ENCODE measurements at places on chromosomes 6 and 20.

- DNase-seq, result no peak
These were observed 1.5 kb upstream of the GRIK2 start for GRCh38 chr6:101391772-101392585.

- DNase-seq, result no peak
These were observed 140.4 kb upstream of the TAB2 start for GRCh38 chr6:149176971-149177667.

DNA sequence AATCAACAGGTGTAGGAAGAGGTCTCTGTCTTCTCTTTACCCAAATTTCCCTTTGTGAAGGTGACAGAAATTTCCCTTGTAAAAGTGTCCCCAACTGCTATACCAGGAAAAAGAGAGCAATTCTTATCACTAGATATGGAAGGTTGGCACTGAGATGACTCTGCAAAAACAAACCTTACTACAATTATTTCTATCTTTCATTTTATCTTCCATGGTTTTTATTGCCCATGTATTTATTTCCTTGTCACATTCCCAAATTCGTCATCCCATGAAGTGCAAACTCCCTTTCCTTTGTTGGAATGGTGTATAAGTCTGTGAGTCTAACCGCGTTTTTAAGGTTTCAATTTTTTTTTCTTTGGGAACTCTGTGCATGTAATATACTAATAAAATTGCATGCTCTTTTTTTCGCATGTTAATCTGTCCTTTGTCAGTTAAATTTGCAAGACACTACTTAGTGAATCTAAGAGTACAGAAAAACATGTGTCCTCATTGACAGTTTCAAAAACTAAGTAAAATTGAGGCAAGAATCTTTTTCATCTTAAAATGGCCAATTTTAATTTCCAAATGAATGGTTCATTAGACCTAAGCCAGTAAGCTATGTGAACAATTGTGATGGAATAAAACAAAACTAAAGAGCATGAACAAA, 35.4 kb upstream of the HFE start:
- no peak for DNase-seq

- no peak for DNase-seq
These were observed 32.2 kb downstream of the ILRUN start for GRCh38 chr6:34664256-34664971.

DNA sequence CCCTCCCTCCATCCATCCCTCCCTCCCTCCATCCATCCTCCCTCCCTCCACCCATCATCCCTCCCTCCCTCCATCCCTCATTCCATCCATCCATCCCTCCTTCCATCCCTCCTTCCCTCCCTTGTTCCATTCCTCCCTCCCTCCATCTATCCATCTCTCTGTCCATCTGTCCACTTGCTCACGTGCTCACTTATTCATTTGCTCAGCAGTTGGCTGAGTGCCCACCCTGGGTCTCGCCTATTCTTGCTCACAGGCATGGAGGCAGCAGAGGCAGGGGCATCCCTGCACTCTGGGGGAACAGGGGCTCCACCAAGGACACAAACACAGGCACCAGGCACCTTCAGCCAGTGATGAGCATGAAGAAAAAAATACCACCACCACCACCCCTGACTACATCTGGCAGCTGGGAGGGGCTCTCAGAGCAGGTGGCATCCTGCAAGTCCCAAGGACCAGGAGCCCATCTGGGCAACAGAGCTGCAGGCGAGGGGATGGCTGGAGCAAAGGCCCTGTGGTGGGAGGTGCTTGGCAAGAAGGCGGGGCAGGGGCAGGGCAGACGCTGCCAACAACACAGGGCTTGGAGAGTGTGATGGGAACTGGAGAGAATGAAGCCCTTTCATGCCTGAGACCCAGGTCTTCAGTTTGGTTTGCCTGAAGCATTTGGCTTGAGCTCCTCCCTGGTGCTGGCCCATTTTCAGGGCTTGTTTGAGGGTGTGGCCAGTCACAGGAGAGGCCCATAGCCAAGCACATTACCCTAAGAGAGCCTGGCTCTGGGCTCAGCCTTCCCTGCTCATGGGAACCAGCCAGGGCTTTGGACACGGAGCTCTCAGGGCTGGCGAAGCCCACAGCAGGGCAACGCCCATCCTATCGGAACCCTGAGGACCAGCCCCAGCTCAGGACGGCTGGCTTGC, 40.2 kb upstream of the MRGBP start:
- no peak for DNase-seq

DNA sequence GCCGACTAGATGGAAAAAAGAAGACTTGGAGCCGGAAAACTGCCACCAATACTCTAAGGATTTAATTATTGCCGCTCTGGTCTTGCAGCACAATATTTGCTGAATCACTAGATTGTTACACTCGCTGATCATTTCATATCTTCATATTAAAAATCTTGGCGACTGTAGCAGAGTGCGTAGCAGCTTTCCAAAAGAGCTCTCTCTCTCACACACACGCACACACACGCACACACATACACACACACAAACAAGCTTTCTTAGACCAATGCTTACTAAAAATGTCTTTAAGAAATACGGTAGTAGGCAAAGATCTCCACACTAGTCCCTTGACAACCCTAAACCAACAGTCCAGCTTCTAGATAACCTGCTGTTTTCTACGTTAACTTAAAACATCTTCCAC, 7.7 kb downstream of the GRIK2 start:
- no peak for DNase-seq

- no peak for DNase-seq
These were observed 376.9 kb downstream of the PHF3 start for GRCh38 chr6:64012351-64013001.

GRCh38 chr20:50510706-50511542, 741 bp downstream of the PTPN1 start:
- no peak for DNase-seq

DNA sequence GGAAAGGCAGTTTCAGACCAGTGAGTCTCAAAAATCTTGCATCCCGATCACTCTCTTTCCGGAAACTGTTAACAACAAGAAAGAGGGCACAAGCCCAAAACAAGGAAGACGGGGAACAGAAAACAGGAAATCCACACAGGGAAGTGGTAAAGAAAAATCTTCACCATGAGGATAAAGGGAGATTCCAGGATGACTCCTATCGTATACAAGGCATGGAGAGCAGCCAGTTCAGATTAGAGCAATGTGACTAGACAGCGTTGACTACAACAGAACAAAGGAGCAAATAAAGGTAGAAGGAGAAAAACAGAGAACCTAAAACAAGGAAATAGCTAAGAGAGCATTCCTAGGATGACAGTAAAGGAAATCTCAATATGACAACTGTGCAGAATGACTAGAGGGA, 26.5 kb downstream of the VNN1 start:
- DNase-seq, result no peak

- no peak for DNase-seq
These were observed 22.0 kb downstream of the RALY start for GRCh38 chr20:34015401-34016335.

DNA sequence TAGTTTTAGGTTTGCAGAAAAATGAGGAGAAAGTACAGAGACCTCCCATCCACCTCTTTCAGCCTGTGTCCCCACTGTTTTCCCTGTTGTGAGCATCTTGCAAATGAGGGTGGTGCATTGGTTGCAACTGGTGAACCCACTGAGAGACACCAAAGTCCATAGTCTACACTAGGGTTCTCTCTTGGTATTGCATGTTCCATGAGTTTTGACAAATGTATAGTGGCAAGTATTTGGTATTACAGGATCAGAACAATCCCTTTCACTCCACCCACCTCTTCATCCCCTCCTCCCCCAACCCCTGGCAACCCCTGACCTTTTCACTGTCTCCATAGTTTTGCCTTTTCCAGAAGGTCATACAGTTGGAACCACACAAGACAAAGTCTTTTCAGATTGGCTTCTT, 20.1 kb downstream of the ZNF831 start:
- DNase-seq, result no peak

DNA sequence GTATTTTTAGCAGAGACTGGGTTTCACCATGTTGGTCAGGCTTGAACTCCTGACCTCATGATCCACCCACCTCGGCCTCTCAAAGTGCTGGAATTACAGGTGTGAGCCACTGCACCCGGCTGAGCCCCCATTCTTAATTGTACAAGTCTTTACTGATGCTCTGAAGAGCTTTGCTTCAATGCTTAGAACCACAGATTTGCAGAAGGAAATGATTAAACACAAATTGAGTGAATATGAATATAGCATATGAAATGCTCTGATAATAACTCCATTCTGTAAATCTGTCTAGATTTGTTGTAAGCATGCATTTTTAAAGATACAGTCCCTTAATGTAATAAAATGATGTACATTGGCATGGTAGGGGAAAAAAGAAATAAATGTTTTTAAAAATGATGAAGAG, 4.3 kb upstream of the MCM3 start:
- no peak for DNase-seq

- no peak for DNase-seq
These were observed 135.0 kb upstream of the TNFAIP3 start for GRCh38 chr6:137731960-137732616.

DNA sequence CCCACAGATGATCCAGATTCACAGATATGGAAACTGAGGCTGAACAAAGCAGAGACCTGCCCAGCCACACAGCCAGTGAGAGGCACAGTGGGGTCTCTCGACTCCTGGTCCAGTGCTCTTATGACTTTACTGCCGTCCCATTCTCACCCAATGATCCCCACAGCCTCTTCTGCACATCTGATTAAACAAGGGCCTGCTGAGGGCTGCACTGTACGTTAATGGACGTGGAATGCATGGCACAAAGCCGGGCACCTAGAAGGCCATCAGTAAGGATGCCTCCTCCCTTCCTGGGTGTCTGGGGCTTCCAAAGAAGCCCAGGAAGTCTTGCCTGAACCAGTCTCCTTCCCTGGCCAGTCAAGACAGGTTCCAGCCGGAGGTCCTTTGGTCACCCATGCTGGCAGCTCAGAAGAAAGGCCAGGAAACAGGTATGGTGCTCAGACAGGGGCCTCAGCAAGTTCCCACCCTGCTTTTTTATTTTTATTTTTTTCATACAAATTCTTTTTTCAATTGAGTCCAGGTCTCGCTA, 3.8 kb downstream of the TFEB start:
- DNase-seq, result no peak

GRCh38 chr6:127878115-127878514, 22.7 kb downstream of the THEMIS start:
- DNase-seq, result no peak

- DNase-seq, result no peak
These were observed 59.5 kb upstream of the BMP2 start for GRCh38 chr20:6708010-6708409.

- no peak for DNase-seq
These were observed 59.5 kb downstream of the CTCFL start for GRCh38 chr20:57465486-57465885.

DNA sequence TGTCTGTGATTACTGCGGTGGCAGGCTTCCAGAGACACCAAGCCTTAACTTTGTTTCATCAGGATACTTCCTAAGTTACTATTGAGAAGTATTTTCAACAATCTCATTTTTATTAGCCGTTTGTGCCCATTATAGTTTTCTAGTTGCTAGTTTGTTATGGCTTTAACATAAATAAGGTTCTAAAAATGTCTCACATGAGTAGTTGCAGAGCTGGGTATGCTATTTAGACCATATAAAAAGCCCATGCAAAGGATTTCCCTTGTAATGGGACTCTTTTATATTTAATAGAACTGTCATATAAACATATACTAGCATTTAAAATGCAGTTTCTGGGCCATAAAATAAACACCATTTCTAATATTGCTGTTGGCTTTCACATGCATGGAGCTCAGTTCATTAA, 205.3 kb upstream of the TCF21 start:
- no peak for DNase-seq

DNA sequence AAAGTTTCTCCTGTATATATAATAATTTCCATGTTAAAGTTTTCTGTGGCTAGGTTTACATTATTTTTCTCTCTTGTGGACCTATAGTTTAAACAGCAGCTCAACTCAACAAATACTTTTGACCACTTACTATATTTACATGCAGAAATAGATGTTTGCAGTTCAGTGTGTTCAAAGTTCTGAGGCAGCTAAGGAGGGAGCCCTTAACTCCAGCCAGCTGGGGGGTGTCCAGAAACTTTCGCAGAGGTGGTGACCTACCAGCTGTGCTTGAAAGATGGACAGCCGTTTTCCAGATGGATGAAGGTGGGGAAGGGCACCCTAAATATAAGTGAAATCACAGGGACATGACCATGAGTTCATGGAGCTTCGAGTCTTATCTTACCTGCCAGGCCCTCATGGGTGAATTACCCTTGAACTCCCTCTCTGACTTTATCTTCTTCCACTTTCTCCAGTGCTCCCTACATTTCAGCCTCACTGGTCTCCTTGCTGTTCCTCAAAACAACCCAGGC, 33.4 kb downstream of the DHX35 start:
- no peak for DNase-seq

GRCh38 chr6:41345901-41346300, 10.5 kb downstream of the NCR2 start:
- no peak for DNase-seq

GRCh38 chr6:3061501-3061941, 6.8 kb upstream of the RIPK1 start:
- no peak for DNase-seq

DNA sequence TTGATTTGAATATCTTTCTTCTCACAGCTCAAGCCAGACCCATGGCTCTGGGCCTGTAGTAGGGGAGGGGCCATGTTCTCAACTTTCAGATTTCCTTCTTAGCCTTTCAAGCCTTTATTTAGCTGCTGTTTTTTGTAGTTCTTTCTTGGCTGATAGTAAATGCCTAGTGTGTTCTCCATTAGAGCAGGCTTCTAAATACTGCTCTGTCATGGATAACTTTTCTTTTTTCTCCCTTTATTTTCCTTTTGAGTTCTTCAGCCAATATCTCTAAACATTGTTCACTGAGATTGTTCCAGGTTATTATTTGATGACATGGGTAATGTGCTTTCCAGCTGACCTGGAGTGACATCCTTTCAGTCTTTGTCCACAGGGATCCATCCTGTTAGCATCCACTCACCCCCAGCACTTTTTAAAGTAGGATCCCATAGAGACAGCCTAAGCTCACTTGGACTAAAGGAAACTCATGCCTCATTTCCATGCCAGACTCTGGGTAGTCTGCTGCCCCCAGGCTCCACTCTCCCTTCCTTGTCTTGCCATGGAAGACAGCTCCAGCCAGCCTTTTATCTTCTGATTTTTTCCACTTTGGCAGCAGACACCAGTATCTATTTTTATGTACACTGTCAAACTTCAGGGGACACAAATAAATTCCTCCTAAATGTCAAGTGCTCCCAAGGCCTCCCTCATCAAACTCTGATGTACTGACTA, 645.6 kb downstream of the RNF144B start:
- no peak for DNase-seq

DNA sequence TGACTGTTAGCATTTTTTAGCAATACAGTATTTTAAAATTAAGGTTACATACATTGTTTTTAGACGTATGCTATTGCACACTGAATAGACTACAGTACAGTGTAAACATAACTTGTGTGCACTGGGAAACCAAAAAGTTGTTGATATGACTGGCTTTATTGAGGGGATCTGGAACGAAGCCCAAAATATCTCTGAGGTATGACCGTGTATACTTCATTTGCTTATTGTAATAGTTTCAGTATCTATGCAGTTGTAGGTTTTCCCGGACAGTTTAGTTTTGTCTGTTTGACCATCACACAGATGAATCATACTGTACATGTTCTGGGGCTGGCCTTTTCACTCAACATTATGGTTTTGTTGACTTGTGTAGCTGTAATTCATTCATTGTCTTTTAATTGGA, 6.9 kb upstream of the ZBTB12 start:
- no peak for DNase-seq
